Activated T-cell treated with anti-CD3 and anti-CD28 coated beads for 1 hour (primary cell): ENCODE measurements at places on chromosomes 6 and 20.

DNA sequence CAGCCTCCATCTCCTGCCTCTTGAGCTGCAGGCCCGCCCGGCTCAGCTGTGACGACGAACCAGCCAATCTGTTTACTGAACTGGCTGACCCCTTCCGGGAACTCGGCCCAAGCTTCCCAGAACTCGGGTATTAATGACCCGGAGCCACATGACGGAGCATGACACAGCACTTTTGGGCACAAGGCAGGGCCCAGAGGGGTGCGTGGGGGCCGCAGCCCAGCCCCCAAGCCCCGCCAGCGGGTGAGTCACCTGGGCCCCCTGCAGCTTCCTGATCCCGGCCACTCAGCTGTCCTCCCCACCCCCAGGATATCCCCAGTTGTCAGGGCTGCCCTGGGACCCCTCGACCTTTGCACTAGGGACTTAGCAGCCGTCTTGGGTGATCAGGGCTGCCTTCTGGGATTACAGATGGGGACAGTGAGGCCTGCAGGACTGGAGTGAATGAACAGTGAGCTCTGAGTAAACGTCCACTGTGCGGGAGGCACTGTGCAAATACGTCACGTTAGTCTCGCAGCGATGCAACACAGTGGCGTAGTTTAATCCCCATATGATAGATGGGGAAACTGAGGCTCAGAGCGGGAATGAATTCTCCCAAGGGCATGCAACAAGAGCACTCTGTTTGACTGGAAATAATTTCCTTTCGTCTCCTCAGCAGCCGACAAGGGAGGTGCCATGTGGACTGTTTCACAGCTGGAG, 102.1 kb downstream of the CEBPB start:
- DNase-seq = no peak

GRCh38 chr20:36202891-36203338, 33.4 kb upstream of the AAR2 start:
- DNase-seq = peak; percentile 77

DNA sequence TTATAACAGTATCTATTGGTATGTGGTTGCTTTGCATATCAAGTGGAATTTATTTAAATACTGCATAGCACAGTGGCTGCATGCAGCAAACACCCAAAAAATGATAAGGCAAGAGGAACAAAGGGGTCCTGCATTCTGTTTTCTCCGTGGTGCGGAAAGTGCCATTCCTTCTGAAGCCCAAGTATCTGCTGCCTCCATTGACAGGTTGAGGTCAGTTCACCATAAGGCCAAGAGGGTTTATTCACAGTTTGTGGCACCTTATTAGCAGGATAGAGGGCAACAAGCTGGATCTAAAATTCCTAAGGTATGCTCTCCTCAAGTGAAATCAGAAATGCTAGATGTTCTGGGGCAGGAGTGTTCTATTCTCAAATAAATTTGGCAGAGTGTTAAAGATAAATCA, 9.3 kb downstream of the CARMIL1 start:
- no peak for DNase-seq

GRCh38 chr6:38307740-38308139, 332.0 kb downstream of the BTBD9 start:
- DNase-seq = no peak

GRCh38 chr6:39056681-39057080, 8.1 kb downstream of the GLP1R start:
- no peak for DNase-seq
